Lung microvascular endothelial cell (primary cell): ENCODE measurements at places on chromosomes 13 and 19. TPM values are rescaled to one million over a fixed set of nuclear protein-coding genes. Genes with fewer than 3 reads are reported as not detected.

Gene KLK15
- not detected in 2 replicates for total RNA-seq

Gene C3
- 0.44 and 1.6 TPM in 2 replicates for total RNA-seq

Gene C2CD4C
- 2.0 and 7.5 TPM in 2 replicates for total RNA-seq

Gene ZNF837
- total RNA-seq: 0.87 and 1.6 TPM in 2 replicates

Gene HSH2D
- total RNA-seq: not detected in 2 replicates

Gene SLC25A41
- not detected in 2 replicates for total RNA-seq

Gene BRSK1
- under 0.01 and 1.2 TPM in 2 replicates for total RNA-seq

- no peak for DNase-seq
These were observed 9.9 kb downstream of the CDC16 start for GRCh38 chr13:114244637-114245036.

DNA sequence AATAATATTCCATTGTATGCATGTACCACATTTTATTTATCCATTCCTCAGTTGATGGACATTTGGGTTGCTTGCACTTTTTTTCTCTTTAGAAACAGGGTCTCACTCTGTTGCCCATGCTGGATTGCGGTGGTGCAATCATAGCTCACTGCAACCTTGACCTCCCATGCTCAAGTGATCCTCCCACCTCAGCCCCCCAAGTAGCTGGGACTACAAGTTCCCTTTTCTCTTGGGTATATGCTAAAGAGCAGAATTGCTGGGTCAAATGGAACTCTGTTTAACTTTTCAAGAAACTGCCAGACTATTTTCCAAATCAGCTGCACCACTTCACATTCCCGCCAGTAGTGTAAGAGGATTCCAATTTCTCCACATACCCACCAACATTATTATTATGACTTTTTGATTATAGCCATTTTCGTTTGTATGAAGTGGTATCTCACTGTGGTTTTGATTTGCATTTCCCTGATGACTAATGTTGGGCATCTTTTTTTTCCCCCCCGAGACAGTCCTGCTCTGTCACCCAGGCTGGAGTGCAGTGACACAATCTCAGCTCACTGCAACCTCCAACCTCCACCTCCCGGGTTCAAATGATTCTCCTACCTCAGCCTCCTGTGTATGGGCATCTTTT is 7.6 kb upstream of the IPO5 start:
- DNase-seq: no peak

DNA sequence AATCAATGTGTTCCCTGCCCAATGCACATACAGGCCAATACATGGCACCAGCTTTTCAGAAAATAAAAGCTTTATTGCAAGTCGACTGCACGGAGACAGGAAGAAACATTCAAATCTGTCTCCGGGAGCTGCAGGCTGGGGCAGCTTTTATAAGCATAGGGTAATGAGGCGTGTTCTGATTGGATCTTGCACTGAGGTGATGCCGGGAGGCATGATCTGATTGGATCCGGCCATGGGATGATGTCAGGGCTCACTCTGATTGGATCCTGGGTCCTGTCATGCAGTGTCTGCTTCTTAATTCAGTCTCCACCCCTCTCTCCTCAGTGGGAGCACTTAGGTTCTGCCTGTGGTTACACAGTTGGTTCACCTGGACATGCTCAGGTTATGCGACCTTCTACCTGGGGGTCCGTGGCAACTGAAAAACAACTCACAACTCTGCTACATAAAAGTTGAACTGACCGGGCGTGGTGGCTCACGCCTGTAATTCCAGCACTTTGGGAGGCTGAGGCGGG is 11.8 kb upstream of the FBN3 start:
- DNase-seq: no peak

- DNase-seq: peak; percentile 98
These were observed 13.6 kb downstream of the CCDC97 start for GRCh38 chr19:41323430-41324125.

DNA sequence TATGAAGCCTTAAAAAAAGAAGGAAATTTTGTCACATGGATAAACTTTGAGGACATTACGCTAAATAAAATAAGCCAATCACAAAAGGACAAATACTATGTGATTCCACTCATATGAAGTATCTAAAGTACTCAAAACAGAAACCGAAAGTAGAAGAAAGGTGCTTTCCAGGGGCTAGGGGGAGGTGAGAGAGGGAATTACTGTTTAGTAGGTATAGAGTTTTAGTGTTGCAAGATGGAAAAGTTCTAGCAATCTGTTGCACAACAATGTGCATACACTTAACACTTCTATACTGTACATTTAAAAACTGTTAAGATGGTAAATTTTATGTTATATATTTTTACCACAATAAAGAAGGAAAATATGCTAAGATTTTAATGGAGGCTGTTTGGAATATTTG is 83.0 kb downstream of the POLR1D start:
- DNase-seq: peak; percentile 36

- no peak for DNase-seq
These were observed 41.8 kb downstream of the UGGT2 start for GRCh38 chr13:96011291-96011872.

DNA sequence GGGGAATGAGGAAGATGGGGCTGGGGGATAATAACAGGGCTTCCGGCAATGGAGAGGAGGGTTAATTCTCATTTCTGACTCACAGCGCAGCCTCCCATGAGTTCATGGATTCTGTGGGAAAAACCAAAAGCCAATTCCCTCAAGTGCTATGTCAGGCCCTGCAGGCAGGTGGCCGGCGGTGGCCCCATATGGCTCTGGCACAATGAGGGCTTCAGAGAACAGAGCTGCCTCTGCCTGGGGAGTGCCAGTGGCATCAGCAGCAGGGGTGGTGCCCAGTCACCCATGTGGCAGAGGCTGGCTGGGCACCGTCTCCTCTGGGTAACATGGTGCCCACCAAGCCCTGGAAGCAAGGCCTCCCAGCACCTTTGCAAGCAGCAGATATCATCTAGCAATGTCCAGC is 69.1 kb downstream of the ALOX5AP start:
- no peak for DNase-seq

DNA sequence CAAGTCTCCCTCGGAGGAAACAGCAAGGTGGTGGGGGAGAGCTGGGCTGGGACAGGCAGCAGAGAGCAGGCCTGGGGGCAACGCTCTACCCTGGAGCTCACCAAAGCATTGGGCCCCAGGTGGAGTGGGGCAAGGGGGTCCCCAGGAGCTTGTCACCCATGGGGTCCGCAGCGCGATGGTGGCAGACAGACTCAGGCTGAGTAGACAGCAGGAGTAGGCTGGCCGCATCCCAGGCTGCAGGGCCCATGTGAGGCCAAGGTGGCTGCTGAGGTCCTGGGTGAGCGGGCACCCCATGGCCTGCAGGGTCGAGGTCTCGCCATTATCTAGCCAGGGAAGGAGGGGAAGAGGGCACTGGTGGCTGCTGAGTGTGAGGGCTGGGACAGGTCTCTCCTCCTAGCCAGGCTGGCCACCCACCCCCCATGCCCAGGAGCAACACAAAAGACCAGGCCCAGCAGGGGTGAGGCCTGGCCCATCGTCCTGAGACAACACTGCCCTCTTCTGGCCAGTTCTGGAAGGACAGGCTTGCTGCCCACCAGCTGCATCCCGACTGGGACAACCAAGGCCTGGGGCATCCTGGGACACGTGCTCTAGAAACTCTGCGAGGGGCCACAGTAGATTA is 33.1 kb downstream of the CEBPG start:
- peak; percentile 62 for DNase-seq

DNA sequence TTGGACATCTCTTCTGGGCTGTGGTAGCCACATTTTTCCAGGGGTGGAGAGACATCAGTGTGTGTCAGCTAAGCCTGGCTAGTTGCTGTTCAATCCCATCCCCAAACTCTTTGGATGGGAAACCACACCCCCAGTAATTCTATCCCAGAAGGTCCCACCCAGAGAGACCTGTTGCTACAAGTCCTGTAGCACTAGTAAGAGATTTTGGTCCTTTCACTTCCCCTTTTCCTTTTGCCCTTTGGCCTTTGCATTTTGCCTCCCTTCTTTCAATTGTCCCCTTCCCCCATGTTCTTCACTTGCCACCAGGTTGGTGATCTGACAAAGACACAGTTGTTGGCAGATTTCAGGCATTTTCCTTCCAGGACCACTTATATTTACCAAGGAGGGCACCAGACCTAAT is 3.8 kb downstream of the CBY2 start:
- no peak for DNase-seq

GRCh38 chr13:30108216-30108912 is 199.0 kb downstream of the KATNAL1 start:
- DNase-seq: no peak

- peak; percentile 86 for DNase-seq
These were observed 2.5 kb downstream of the ATP5F1D start for GRCh38 chr19:1243768-1244692.

GRCh38 chr13:85287528-85287927 is 511.7 kb downstream of the SLITRK6 start:
- DNase-seq: no peak

- no peak for DNase-seq
These were observed 38.4 kb upstream of the PEPD start for GRCh38 chr19:33559996-33560395.

GRCh38 chr19:13055213-13056051 is 47.2 kb downstream of the LYL1 start:
- peak; percentile 57 for DNase-seq

DNA sequence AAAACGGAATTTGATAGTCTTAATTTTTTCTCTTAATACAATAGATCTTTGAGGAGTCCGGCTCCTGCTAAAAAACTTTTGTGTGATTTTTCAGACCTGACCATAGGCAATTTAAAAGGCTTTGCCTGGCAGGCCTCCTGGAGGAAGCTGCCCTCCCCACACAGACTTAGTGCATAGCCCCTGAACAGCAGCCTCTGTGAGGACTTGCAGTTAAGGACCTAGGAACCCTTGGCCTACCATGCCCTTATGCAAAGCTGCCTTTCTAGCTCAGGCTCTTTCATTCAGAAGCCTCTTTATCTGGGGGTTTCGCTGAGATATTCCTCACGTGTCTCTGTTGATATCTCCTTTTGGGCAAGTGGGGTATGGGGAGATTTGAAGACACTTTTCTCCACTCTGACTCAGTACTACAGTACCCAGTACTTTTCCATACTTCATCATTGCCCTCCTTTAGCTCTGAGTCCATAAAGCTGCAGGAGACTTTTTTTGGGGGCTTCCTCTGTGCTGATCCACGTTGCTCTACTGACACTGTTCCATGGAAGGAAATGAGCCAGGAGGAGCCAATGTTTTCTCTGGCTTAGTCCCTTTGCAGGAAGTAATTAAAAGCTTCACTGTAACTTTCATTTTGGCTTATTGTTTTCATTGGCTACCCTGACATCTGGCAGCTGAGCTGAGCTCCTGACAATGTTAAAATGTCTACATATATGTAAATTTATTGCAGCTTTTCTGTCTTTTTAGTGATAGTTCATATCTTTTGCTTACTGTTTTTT is 283.1 kb downstream of the TDRD3 start:
- peak; percentile 89 for DNase-seq

DNA sequence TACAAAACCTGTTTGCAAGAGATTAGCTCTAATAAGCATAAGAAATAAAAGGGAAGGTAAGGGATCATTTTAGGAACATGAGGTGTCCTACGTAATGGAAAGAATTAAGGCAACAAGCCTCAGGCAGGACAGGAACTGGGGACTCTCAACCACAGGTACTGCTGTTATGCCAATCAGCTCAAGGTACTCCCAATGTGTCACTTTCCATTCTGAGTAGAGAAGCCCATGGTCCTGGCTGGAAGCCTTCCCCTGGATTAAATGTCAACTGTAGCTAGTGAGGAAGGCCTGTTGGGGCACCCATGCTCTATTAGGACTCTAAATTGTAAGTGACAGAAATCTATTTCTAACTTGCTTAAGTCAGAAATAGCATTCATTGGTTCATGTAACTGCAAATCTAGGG is 134.6 kb downstream of the DPF1 start:
- no peak for DNase-seq

GRCh38 chr19:19459707-19460251 is 54.3 kb downstream of the GATAD2A start:
- peak; percentile 91 for DNase-seq

- no peak for DNase-seq
These were observed 39.5 kb upstream of the TEX29 start for GRCh38 chr13:111280681-111281585.

DNA sequence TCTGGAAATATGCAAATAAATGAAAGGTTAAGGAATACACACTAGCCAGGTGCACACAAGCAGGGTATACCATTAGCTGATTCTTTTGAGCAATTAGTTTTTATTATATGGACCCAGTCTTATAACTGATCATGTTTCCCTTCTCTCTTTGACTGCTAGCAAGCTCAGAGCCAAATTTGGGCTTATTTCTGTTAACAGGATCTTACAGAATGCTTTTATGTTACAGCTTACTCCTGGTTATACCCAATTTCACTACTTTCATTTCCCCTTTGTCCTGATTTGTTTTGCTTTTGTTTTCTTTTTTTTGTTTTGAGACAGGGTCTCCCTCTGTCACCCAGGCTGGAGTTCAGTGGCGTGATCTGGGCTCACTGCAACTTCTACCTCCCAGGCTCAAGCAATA is 12.9 kb upstream of the TPT1 start:
- DNase-seq: no peak

- DNase-seq: no peak
These were observed 18.6 kb downstream of the C19orf81 start for GRCh38 chr19:50667759-50668231.

- peak; percentile 50 for DNase-seq
These were observed 7.1 kb downstream of the SMG9 start for GRCh38 chr19:43747557-43748204.

- DNase-seq: no peak
These were observed 59.8 kb upstream of the RCBTB2 start for GRCh38 chr13:48592688-48593049.

GRCh38 chr13:40408602-40409001 is 257.8 kb downstream of the FOXO1 start:
- DNase-seq: peak; percentile 76

DNA sequence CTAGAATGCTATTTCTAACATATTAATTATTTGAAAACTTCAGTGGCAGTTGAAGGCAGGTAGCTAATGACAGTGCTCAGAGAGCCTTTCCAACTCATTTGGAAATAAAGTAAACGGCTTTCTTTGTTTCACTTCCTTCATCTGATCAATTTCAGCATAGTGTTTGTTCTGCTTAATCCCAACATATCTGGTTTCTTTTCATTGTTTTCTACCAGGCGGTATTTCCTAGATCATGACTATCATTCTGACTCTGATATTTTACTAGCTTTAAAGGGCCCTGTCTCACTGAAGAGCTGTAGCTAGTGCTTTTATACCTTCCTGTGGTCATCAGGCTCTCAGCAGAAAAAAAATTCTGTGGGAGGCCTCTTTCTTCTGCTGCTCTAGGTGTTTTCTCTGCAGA is 178.6 kb downstream of the RBM26 start:
- no peak for DNase-seq

GRCh38 chr19:23526302-23526701 is 131.0 kb upstream of the ZNF91 start:
- no peak for DNase-seq

DNA sequence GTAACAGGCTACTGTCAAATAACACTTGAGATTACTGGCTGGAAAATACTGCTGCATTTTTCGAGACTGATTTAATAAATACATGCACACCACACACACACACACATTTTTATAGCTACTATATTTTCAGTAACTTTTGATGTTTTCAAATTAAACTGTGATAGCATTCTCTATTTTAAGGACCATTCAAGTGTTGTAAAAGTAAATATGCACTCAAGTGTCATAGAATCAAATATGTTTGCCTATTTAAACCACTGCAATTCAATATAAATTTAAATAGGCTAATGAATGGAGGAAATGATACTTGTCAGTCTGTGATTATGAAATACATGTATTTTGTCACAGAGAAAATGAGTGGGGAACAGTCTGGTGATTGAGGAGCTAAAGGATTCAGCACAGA is 86.7 kb upstream of the TUBA3C start:
- DNase-seq: no peak

- no peak for DNase-seq
These were observed 10.1 kb upstream of the NFIX start for GRCh38 chr19:12985049-12985776.
